NCI-H2081 (cell line): ENCODE measurements at places on chromosomes 11 and 22.
A peak's percentile ranks its signal among the peaks of the same experiment; 100 is the strongest.

DNA sequence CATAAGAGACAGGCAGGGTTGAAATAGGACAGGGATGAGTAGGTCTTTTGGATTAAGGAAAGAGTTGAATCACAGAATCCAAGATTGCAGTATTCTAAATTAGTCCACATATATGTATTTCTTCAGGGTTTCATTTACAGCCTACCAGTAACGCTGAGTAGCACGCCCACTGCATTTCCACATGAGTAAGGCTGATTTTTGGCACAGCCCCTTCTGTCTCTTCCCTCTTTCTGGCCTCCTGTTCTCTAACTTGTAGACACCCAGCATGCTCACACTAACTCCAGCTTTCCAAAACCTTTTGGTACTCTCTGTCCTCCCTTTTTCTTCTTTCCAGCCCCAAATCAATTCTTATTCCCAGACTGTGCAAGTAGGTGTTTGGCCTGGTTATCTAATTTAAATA lies 3.7 kb upstream of the SIK2 start:
- DNase-seq, result no peak

- DNase-seq, result no peak
These were observed 304.7 kb downstream of the NELL1 start for GRCh38 chr11:20973940-20974559.

DNA sequence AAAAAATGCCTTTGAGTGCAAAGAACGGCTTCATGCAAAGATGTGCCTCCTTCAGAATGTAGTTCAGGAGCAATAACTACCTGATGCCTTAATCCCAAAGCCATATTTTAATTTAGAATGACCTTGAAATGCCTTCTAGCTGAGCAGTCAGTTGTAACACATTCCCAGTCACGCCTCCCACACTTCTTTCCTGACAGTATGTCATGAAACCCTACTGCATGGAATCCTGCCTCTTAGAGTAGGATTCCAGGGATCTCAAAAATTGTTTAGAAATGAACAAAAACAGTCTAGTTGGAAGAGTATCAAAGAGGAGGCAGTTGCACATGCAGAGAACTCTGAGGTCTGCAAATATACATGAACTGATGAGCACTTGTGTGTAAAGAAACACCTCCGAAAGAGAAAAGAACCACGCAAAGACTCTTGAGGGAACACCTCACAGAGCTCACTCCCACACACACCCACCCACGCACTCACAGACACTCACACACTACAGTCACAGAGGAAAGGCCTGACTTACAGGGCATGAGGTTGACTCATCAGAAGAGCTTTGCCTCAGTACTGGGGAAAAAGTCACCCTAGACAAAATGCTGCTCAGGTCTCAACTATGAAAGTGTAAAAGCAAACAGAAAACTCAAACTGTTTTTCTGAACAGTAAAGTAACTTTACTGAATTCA lies 77.4 kb downstream of the GGTLC2 start:
- no peak for DNase-seq

DNA sequence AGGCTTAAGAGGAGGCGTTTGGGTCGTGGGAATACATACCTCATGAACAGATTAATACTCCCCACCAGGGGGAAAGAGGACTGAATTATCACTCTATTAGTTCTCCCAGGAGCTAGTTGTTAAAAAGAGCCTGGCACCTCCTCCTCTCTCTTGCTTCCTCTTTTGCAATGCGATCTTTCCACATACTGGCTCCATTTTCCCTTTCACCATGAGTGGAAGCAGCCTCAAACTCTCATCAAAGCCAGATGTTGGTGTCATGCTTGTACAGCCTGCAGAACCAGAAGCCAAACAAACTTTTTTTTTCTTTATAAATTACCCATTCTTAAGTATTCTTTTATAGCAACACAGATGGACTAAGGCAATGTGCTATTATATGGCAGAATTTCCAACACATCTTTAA lies 258.5 kb downstream of the FAM76B start:
- no peak for DNase-seq

GRCh38 chr11:6214530-6214929 lies 9.2 kb downstream of the C11orf42 start:
- no peak for DNase-seq

DNA sequence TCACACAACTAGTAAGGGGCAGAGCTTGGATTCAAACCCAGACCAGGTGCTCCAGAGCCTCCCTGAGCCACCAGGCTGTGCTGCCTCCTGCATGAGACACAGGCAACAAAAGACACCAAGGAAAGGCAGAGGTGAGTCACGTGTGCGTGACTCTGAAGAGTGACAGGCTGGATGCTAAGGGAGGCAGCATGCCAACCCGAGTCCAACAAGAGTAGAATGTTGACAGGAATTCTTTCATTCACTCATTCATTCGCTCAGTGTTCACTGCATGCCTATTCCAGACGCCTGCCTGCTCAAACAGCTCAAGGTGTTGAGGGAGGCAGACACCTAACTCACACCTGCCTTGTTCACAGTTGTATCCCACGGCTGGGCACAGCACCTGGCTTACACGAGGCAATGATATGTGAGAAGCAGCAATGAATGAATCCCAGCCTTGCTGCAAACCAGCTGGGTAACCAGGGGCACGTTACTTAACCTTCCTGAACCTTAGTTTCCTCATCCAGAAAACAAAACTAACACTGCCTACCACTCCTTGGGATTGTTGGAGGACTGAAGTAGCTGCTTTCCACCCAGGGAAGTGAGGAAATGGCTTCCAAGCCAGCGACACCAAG lies 73.8 kb upstream of the ARFGAP3 start:
- no peak for DNase-seq

DNA sequence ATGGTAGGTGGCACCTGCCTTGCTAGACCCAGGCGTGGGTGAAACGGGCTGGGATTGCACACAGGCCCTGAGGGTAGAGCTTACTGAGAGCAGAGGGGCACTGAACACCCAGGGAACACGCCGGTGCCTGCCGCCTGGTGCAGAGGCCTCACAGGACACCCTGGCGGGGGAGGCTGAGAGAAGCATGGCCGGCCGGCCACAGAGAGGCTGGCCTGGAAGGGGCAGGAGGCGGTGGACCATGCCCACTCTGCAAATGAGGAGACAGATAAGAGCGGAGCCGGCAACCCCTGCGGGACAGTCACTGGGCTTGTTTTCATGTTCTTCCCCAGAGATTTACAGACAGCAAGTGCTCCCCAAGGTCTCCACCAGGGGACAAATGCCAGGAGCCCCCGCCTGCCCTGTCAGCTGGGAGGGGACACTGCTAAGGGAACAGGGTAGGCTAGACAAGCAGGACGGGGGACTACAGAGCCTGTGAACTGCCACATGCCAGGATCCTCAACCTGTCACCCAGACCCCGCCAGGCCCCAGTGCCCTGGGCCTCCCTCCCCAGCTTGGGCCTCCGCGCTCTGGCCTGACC lies 38.5 kb upstream of the TCF20 start:
- DNase-seq, result no peak

DNA sequence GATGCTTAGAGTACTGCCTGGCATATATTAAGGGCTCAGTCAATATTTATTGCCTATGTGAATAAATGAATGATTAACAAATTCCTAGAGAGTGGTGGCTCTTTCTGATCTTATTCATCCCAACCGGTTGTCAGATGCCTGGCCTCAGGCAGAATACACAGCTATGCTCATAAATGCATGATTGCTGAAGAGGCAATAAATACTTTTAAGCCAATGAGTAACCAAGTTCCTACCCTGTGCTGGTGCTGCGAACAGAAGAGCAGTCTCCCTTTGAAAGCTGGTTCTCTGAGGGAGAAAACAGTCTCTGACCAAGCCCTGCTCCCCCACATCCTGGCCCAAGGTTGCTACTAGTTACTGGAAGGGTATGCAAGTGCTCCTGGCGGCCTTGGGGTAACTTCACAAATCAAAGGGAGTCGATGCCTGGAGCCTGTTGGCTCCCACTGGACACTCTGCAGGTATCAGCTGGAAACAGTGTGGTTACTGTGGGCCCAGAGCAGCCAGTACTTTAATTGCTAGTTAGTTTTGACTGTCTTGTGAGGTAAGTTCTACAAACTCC lies 2.8 kb downstream of the USH1C start:
- DNase-seq, result no peak

GRCh38 chr11:112511271-112511670 lies 250.6 kb upstream of the PLET1 start:
- no peak for DNase-seq

DNA sequence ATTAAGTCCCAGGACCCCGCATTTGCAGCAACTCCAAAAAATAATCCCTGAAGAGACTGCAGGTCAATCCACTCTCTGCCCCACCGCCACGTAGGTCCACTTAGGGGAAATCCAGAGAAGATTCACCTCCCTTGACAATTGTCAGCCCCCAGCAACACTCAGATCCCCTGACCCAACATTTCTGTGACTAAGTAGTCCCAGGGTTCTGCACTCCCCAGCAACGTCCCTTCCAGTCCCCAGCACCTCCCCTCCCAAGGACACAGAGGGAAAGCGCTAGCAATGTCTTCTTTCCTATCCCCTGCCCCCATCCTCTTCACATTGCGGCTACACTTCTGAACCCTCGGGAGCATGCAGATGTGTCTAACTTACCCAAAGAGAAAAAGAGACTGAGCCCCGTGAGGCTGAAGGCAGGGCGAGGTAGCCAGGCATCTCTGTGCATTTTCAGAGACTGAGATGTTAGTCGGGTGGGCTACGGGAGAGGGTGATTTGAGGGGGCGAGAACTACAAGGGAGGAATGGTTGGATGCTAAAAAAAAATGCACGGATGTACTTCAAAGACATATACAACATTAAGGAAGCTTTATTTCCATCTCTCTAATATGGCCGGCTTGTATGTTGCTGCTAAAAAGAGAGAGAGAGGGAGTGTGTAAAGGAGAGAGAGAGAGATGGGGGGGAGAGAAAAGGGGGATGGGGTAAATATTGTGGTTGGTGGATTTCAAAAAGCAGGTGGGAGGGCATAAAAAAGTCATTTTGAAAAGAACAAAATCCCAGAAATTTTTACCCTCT lies at the start of gene SCN2B:
SCN2B (minus strand) TSS at position 647 of the 785 bp plus-strand sequence; CDS start at position 439, 208 bp downstream.
- no peak for DNase-seq

DNA sequence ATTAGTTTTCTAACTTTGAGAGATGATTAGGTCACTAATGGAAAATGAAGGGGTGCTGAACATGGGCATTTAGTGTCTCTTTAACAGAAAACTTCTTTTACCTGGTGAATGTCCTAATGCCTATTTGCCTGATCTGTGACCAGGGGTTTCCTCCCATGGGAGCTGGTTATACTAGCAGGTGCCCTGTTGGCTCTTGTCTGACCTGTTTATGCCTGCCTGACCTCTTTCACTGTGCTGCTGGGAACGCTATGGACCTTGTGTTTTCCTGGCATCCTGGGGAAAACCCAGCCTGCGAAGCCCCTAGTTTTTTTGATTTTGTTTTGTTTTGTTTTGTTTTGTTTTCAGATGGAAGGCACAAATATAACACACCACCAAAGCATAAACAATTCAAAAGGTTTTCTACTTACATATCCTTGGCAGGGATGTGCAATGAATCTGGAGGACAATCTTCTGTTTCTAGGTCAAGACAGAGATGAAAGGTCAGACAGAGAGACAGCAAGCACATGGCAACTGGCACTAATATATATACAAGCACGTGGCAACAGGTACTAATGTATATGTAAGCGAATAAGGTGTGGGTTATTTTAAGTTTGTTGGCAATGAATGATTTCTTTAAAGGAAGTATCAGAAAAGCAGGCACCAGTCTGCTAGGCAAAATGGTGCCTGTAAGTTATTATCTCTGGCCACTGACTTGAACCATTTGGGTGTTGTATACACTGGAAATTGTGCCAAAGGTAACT lies 390.2 kb downstream of the LUZP2 start:
- DNase-seq, result no peak

- no peak for DNase-seq
These were observed 56.7 kb downstream of the PPP6R2 start for GRCh38 chr22:50399751-50400331.

DNA sequence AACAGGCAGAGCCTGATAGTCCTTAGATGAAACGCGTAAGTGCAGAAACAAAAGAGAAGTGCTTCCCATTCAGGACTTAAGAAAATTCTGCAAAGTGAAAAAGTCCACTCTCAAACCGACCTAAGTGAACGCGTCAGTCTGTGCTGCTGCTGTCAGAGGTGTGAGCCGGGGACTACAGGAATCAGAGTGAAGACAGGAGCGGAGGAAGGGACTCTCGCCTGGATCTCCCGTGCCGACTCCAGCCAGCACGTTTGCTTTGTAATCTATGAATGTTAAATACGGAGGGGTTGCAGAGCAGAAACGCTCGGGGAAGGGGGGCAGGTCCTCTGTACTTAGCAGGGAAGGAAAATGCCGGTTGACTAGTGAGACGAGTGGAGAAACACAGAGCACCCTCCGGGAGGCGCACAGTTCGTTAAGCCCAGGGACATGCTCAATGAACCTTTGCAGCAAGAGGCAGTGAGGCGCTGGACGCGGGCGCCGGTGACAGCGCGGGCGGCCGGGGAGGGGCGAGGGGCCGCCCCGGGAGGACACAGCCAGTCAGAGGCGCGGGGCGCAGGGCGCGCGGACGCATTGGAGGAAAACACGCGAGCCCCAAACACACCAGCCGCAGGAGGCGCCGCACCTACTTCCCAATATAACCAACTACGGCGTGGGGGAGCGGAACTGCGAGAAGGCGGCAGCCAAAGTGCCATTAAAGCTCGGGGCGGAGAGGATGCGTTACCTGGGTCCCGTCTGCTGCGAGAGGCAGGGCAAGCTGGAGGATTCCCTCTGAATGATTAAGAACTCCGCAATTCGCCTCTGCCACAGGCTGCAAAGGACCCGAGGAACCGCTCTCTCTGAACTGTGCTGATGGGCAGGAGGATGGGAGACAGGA lies at the start of gene CNTN5:
CNTN5 (plus strand) TSS at position 598 of the 874 bp plus-strand sequence.
- DNase-seq, result peak; percentile 77

DNA sequence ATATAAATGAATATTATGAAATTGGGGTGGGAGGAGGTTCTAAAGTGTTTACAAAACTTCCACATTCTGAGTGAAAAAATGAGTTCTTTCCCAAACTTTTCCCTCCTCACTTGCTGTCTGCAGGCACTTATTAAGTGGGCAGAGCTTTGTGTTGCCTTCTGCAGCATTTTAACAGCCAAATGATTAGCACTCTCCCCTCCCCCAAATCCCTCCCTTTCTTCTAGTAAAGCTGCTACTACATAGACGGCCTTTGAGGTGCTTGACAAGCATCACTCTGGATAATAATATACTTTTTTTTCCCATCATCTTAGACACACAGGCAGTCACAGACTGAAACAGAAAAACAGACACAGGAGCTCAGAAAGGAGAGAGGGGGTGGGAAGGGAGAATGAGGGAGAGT lies 493.5 kb downstream of the DLG2 start:
- DNase-seq, result no peak
